ENCODE measurements at places on chromosomes 4 and X. TPM values are rescaled to one million over a fixed set of nuclear protein-coding genes. Genes with fewer than 3 reads are reported as not detected.

CLNK gene
- total RNA-seq: 0.58 TPM

DAPP1 gene
- 144 TPM for total RNA-seq

ABHD18 gene
- 12.8 TPM for total RNA-seq

NHSL2 gene
- 0.29 TPM for total RNA-seq

DIPK2B gene
- not detected for total RNA-seq

TMEM271 gene
- not detected for total RNA-seq

CCSER1 gene
- total RNA-seq: 14.4 TPM

ATP2B3 gene
- total RNA-seq: not detected

CNGA1 gene
- not detected for total RNA-seq

DNA sequence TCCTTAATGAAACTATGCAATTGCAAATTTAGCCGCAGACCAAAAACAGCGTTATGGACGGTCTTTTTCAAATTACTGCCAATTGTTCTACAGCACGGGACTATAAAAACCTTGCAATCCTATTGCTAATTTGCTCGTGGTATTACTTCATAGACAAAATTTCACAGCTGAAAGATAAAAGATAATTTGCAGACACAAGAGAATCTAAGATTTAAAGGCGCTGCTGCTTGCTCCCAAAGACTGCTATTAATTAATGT, 1.4 kb upstream of the CAMK2D start:
- DNase-seq: no peak

GRCh38 chr4:110612631-110613269, 10.1 kb downstream of the PITX2 start:
- DNase-seq: no peak

GRCh38 chr4:74474345-74475090, 29.6 kb downstream of the AREG start:
- DNase-seq: no peak

- no peak for DNase-seq
Observed at GRCh38 chr4:159069922-159070321, 33.0 kb upstream of the RAPGEF2 start.

DNA sequence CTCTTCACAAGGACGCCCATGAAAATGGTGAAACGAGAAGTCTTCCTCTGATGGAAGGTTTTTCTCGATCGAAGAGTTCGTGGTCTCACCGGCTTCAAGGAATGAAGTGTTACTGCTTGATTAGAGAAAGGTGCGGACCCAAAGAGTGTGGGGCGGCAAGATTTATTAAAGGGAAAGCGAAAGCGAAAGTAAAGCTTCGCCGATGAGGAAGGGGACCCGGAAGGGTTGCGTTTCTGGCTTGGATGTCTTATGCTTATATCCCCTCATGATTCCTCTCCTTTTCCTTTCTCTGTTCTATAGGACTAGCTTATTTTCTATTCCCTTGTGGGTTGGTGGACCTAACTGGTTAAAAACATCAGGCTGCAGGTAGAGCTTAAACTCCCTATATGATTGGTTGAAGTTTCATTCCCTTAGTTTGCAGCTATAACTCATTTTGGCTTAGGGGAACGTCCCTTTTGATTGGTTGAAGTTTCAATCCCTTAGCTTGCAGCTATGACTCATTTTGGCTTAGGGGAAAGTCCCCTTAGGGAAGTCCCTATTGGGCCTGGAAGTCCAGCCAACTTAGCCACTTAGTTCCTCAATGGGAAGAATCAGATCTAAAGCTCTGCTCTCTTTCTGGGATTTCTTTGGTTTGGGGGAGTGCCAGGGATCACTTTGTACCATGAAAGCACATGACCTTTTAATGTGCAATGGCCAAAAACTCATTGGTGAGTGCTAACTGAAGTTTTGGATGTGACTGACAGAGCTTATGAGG, 1025.0 kb upstream of the PCDH10 start:
- no peak for DNase-seq

- DNase-seq: no peak
Observed at GRCh38 chr4:16692961-16693506, 205.4 kb downstream of the LDB2 start.

DNA sequence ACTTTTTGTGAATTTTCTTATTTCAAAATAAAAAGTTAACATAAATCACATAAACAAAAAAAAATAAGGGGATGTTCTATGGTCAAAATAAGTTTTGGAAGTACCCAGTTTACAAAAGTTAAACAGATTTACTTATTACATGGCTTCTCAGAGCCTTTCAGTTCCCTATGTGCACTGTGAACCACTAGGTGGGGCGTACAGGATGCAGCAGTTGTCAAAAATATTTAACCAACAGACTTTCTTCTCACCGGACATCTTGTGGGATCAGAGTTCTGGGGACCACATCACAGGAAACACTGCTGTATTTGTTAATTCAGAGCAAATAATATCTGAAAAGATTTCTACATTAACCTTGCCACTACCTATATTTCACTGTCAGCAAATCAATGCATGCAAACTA, 74.1 kb downstream of the SMARCA1 start:
- no peak for DNase-seq

DNA sequence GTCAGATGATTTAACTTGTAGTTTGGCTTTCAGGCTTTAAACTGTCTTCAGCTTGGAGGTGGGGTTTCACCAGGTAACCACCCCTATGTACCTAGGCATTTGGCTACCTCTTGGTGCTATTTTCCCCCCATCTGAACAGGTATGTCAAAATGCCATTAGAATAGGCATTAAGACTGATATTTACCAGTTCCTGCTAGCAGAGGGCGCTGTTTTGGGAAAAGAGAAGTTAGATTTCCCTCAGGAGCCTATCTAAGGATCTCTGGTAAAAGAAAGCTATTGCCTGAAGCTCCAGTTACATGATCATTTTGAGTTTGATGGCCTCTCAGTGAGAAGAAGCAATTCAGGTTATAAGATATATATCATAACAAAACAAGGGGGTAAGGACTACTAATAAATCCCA, 879.1 kb downstream of the SH3BGRL start:
- no peak for DNase-seq

DNA sequence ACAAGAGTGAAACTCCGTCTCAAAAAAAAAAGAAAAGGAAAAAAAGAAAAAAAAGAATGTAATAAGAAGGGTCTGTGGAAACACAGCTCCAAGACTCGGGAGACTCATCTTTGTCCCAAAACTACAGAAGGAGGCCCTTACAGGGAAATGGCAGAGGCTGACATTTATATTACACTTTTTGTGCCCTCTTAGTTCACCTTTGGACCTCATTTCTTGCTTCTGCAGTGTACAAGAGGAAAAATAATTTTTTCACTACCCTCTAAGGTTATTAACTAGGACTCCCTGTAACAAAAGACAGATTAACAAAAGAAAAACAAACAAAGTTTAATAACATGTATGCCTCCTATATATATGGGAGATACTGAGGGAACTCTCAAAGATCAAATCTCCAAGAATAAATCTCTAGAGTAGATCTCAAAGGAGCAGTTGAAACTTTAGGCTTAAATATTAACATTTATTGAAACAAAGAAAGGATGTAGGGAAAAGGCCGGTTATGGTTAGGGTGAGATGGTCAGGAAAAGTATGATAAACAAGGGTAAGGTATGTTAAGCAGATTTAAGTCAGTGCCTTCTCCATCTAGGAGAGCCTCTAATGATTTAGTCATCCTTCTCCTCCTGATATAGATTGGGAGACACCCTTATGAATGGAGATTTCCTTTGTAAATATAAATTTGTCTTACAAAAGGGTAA, 121.3 kb upstream of the JADE1 start:
- DNase-seq: no peak

- no peak for DNase-seq
Observed at GRCh38 chrX:531611-531936, 99.0 kb upstream of the SHOX start.

GRCh38 chrX:39580043-39580442, 517.7 kb downstream of the BCOR start:
- DNase-seq: no peak

- no peak for DNase-seq
Observed at GRCh38 chr4:5971078-5971450, 47.2 kb downstream of the C4orf50 start.

GRCh38 chr4:33930497-33930896, 2313.8 kb downstream of the ARAP2 start:
- no peak for DNase-seq

Measured in activated B cell treated with CpG ODN at 0.5 μM for 24 hours (primary cell).